ENCODE measurements at places on chromosomes 7 and 10. TPM values are rescaled to one million over a fixed set of nuclear protein-coding genes. Genes with fewer than 3 reads are reported as not detected.

GRCh38 chr10:22230158-22230833, 12.5 kb upstream of the EBLN1 start:
- DNase-seq, result peak; percentile 66

DNA sequence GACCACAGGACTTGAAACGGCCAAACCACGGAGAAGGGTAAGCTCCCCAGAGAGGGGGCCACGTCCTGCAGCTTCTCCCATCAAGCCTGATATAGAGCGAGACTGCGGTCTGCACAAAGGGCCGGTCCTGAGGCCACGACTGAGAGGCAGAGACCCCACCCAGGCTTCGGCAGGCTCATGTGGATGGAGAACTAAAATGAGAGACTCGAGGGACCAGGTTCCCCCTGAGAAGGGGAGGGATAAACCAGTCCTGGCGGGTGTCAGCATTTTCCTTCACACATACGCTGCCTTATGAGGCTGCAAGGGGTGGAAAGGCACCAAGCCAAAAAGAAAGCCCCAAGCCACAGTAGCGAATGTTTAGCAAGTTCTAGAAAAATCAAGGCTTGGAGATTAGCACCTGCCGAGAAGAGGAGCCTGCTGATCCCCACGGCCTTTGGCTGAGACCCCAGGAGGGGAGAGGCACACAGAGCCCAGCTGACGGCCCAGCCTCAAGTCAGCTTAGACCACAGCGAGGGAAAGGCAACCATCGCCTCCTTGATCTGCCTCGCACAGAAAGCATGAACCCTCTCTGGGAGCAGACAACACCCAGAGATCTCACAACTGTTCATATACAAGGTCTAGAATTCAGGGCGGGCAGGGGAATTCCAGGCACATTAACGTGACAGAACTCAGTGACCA, 92.6 kb upstream of the RNF32 start:
- no peak for DNase-seq

DNA sequence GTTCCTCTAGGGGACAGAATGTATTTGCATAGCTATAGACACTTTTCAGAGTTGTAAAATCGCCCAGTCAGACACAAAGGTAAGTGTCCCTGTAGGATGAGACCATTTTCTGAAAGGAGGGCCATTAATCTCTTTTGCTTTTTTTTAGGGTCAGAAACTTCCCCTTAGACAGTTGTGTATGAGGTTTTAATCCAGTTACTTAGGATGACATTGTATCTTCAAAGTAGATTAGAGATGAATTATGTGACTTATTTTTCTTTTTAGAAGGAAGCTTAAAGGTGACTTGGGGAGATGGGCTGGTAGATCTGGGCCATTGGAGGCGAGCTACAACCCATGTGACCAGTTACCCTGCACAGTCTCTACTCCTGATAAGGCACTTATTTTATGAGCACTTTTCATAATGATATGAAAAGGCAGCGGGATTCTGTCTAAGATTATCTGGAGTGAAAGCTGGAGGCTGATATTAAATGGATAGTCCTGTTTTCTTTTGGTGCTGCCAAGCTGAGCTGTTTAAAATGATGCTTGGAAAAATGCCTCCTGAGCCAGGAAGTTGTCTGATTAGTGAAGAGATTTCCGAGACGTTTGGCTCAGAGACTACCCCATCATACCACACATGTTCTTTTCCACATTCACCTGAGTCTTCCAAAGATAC, 264.3 kb downstream of the AUTS2 start:
- DNase-seq, result no peak

GRCh38 chr7:33895025-33895804, 10.1 kb upstream of the BMPER start:
- DNase-seq, result peak; percentile 86

The CELF2 gene
- 10.2 TPM for total RNA-seq
